ENCODE measurements at places on chromosomes 2 and 18.

DNA sequence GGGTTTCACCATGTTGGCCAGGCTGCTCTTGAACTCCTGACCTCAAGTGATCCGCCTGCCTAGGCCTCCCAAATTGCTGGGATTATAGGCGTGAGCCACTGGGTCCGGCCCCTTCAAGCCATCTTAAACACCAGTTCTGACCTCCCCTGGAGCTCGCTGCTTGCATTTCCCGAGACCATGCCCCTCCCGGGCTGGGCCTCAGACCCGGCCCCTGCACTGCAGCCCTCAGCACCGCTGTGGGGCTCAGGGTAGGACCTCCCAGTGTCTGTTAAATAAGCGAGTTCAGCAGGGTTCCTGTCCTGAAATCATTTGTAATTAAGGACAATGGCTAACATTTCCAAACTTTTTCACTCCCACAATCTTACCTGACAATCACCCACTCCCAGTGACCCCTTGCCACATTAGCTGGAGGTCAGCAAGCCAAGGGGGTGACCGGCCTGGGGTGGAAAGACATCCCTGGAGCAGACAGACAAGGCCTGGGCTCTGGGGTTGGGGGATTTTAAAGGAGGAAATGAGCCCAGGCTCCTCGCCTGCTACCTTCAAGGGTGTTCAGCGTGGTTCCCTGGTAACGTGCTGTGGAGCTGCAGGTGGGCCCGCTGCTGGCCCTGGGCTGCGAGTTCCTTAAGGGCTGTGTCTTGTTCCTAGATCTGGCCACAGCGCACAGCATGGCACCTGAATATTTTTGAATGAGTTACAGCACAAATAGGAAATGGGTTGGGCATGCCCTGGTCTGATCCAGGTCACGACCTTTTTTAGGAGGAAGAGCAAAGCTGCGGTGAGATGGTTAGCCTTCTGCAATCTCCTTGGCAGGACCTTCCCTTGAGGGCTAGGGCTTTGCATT lies 15.1 kb downstream of the CYS1 start:
- DNase-seq = no peak

DNA sequence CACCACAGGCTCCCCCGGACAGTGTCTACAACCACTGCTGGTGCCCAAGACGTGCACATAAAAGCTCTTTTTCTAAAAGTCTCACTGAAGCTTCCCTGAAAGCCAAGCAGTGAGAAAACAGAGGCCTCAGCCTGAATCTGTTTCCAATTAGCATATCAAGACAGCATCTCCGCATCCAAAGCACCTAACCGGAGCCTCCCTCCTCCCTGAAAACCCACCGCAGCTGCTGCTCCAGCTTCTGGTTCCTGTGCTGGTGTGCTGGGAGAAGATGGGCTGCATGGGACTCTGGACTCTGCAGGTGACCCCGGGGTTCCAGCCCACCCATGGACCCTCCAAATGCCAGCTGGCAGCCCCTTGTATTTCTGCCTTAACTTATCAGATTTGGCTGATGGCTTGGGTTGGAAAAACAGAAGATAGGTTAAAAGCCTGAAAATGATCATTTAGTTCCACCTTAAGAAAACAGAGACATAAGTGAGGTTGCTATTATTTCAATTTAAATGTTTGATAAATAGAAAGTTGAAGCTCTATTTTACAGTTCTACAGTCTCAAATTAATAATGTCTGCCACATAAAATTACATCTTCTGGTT lies 103.3 kb downstream of the TMEM18 start:
- DNase-seq = no peak

- DNase-seq = no peak
Measured at GRCh38 chr2:195672674-195673073, 15.6 kb downstream of the SLC39A10 start.

DNA sequence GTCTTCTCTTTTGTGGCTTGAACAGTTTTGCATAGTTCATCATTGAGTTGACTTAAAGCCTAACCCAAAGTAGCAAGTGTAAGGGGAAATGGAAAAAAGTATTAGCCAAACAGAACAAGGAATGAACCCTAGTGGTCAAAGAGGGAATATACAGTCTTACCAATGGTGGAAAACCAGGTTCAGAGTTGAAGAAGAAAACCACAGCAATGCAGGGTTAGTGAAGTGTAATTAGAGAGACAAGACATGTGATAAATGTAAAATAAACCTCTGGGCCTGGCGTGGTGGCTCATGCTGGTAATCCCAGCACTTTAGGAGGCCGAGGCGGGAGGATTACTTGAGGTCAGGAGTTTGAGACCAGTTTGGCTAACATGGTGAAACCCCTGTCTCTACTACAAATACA lies 2.4 kb downstream of the TTN start:
- no peak for DNase-seq

- DNase-seq = no peak
Measured at GRCh38 chr2:20343128-20343527, 7.5 kb downstream of the PUM2 start.

GRCh38 chr18:55100817-55101457 lies 141.7 kb upstream of the CCDC68 start:
- no peak for DNase-seq

GRCh38 chr2:50345701-50346591 lies 686.0 kb downstream of the NRXN1 start:
- DNase-seq = no peak

DNA sequence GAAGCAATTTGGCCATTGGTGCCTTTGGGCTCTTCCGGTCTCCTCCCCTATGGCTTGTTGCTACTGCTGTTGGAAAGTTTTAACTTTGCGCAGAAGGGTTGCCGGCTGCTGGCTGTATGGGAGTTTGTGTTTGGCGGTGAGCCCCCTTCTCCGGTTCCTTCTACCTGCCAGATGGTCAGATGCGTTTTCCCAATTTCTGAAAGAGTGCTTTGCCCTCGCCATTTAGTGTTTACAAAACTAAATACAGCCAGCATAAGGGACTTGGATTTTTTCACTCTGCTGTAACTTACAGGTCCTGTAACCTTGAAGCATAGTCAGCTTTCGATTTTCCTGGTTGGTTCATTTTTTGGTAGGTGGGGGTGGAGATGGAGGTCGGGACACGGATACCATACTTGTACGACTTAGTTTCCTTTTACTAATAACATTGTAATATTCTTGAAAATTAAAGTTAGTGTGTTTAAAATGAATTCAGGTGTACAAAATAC lies 604 bp downstream of the COQ10B start:
- no peak for DNase-seq

- DNase-seq = no peak
Measured at GRCh38 chr18:52442686-52443085, 102.7 kb downstream of the DCC start.

- no peak for DNase-seq
Measured at GRCh38 chr18:71223486-71223885, 934.6 kb downstream of the SOCS6 start.

DNA sequence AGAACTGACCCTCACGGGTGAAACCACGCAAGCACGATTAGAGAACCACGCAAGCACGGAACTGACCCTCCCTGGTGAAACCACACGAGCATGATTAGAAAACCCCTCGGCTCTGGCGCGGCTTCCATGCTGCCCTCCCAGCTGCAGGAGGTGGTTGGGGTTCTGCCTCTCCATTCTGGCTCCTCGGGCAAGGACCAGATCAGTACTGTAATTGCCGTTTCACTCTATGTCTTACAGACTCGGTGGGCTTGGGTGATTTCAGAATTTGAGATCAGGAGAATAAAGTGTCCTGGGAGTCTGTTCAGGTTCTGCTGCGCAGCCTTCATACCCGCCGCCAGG lies 58.3 kb upstream of the KCNG2 start:
- DNase-seq = no peak

DNA sequence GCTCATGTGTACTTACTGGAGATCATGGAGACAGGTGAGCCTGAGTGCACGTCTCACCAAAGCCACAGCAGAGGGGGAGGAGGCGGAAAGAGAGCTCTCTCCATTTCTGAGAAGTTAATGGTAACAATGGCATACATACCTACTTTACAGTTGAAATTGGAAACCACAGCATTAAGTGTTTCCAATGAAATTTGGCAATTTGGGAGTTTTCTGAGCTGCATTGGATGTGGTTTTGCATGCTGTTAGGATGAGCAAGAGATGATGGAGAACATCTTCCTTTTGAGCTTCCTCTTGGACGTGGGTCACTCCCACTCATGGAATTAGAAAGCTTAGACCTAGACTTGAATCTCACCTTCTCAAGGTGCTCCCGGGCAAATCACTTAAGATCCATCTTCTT lies 25.5 kb upstream of the IL37 start:
- DNase-seq = no peak

DNA sequence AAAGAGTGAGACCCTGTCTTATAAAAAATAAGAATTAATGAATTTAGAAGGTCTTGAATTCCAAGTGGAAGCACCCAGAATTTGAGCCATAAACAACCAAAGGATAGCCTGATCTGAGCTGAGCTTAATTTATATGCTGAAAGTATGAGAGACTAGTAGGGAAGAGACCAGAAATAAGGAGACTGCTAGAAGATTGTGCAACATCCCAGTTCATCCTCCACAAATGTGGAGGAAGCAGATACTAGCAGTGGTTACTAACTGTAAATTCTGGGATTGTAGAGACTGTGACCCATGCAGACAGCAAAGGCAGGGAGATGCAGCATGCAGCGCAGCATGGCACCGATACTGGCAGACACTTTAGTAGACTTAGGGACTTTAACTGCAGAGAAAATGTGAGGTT lies 1.5 kb upstream of the SULT1C2 start:
- no peak for DNase-seq

DNA sequence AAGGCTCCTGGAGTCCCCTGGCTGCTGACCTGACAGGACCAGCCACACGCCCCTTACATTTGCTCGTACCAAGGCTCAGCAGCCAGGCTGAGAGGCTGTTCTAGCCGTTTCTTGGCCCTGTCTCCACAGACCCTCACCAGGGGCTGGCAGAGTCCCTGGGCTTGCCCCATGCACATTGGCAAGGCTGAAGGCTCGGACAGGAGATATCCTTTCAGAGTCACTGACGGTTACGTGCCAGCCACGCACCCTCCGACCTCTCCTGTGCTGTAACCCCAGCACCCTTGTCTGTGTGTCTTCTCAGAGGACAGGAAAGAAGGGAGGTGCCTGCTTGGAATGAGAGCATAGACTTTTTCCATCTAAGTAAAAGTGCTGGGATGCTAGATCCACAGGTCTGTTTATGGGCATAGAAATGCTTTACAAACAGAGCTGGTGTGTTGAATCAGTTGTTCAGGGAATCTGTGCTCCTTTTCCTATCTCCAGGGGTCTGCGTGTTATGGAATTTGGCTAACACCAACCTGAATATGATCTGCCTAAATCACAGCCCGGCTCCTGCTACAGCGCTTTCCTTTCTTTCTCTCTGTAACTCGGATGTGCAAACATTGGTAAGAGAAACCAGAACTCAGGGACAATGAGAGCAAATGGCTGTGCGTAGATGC lies 41.0 kb downstream of the COPS8 start:
- DNase-seq = no peak

GRCh38 chr18:9825571-9826073 lies 60.2 kb upstream of the TXNDC2 start:
- no peak for DNase-seq

GRCh38 chr2:36589230-36589630 lies 8.7 kb downstream of the FEZ2 start:
- no peak for DNase-seq

DNA sequence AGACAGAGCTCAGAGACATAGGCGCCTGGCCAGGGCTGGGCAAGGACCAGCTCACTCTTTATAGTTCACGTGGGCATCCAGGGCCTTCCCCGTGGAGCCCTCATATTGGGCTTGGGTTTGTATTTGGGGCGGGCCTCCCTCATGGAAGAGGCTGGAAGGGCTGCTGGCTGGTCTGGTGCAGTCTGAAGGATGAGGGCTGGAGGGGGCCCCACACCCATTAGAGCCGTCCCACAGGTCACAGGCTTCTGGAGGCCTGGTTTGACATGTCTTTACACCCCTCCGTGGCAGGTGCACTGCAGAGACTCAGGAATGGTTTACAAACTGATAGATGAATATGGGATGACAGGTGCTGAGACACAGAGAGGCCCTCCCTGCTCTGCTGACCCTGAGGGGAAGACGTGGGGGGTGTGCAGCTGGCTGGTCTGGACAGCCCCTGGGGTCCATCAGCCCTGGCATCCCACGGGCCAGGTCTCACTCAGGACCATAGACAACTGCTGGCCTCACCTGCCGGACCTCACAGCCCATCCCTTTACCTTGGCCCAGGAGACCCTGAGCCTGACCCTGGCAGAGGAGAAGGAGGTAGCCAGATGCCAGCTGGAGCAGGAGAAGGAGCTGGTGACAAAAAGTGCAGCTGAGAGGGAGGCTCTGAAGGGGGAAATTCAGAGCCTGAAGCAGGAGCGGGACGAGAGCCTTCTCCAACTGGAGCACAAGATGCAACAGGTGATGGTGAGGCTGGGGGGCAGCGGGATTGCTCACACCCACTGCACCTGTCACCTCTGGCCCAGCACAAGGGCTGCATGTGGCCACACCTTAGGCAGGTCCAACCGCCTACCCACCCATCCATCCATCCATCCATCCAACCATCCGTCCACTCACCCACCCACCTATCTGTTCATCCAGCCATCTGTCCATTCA lies 43.9 kb downstream of the CROCC2 start:
- DNase-seq = no peak

- DNase-seq = no peak
Measured at GRCh38 chr2:68516051-68516955, 48.9 kb downstream of the APLF start.

- DNase-seq = no peak
Measured at GRCh38 chr2:68845043-68845442, 26.2 kb downstream of the BMP10 start.

DNA sequence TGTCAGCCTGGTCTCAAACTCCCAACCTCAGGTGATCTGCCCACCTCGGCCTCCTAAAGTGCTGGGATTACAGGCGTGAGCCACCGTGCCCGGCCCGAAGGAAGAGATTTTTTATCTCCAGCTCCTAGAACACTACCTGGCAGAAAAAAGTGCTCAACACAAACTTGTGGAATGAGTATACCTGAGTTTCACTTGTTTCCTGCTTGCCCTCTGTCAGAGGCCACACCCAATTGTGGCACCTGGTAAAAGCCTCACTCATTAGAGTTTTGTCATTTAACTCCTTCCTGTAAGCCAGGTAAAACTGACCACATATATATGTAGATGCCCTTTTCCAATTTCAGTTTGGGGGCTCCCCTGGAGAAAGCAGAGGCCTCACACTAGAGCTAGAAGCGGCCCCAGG lies 42.2 kb upstream of the RTN4 start:
- DNase-seq = no peak

GRCh38 chr2:223865907-223866508 lies 28.6 kb upstream of the AP1S3 start:
- DNase-seq = no peak

- DNase-seq = no peak
Measured at GRCh38 chr2:220787251-220787650, 784.9 kb downstream of the EPHA4 start.

DNA sequence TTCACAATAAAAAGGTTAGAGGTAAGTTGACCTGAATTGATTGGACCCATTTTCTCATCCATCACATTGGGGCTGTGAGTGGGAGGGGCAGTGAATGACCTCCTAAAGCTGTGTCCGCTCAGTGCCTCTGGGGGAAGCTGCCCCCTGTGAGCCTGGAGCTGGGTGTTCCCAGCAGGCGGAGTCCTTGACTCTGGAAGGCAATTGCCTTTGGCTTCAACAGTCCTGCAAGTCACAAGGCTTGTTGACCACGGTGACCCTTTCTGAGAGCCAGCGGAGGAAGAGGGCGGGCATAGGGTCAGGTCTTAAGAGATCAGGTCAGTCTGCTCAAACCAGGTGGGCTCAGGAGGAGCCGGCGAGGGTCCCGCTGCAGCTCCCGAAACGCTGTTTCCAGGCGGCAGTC lies 1.1 kb upstream of the CIDEA start:
- no peak for DNase-seq

Measured in CD4-positive, alpha-beta T cell treated with Interferon alpha-2 for 1 hour (primary cell).